ENCODE measurements at places on chromosomes 2 and 18.

- no peak for DNase-seq
Measured at GRCh38 chr2:104616856-104617255, 237.1 kb upstream of the POU3F3 start.

DNA sequence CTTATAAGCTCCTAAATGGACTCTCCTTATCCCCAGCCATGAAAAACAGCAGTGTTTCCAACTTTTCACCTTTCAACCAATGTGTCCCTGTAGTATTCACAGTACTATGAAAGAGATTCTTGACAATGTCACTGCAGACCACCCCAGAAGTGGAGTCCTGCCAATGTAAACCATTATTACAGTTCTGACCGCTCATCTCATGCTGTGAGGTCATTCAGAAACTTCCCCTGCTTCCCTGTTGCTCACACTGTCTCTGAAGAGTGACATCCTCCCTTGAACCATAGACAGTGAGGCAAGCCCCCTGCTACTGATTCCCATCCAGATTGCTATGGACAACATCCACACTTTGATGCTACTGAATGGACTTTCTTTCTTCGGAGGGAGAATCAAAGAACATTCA, 1523.7 kb upstream of the ACVR2A start:
- DNase-seq: no peak

- no peak for DNase-seq
Measured at GRCh38 chr2:196201229-196202009, 30.0 kb upstream of the STK17B start.

GRCh38 chr18:30342675-30343074, 699.9 kb downstream of the DSC3 start:
- DNase-seq: no peak

DNA sequence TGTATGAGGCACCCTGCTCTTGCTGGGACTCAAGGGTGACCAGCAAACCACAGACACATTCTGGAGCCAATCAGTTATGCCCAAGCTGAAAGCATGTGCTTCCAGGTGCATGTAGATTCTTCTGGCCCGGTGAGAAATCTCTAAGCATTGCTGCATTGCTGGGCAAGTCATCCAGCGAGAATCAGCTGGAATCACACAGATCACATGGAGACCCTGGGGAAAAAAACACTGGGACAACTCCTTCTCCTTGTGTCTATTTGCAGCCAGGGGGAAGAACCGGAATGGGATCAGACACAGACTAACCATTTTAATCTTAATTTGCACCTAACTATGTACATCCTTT, 119.7 kb upstream of the KLF7 start:
- no peak for DNase-seq

GRCh38 chr2:47388888-47389287, 14.1 kb upstream of the MSH2 start:
- DNase-seq: no peak

DNA sequence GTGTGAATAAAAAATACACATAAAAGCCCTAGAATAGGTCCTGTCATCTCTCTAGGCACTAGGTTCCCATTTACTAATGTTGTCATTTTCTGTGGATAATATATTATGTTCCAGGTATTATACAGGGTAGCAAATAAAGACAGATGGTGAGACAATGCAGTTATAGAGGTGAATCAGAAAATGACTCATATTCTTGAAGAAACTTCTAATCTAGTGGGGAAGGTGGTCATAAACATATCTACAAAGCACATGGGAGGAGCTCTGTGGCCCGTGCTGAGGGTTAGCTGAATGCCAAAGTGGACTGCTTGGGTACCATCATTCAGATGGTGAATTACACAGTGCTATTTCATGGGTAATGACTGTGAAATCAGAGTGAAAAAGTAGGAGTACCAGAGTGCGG, 700.9 kb downstream of the ERBB4 start:
- no peak for DNase-seq

- no peak for DNase-seq
Measured at GRCh38 chr18:36527740-36528455, 230.4 kb downstream of the FHOD3 start.

- DNase-seq: no peak
Measured at GRCh38 chr2:174778085-174778981, 14.1 kb upstream of the CHRNA1 start.

- no peak for DNase-seq
Measured at GRCh38 chr2:96662360-96662759, 19.8 kb downstream of the FER1L5 start.

GRCh38 chr2:120650022-120650644, 85.5 kb upstream of the GLI2 start:
- peak; percentile 2 for DNase-seq

DNA sequence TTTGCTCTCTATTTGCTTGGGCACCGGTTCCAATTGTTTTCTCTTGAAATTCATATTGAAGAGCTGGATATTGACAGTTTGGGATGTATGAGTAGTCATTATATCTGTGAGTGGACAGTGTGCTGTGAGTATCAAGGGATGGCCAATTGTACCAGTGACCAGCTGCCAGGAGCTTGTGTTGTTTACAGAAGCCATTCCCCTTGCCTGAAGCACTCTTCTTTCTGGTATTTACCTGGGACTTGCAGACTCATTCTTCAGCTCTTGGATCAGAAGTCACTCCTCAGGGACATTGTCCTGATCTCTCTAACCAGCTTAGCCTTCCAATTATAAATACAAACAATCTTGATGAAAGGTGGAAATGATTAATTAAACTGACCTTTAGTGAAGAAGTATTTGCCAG, 438.3 kb upstream of the LRATD1 start:
- no peak for DNase-seq

GRCh38 chr2:118991554-118991953, 49.6 kb downstream of the MARCO start:
- DNase-seq: no peak

- no peak for DNase-seq
Measured at GRCh38 chr2:19614066-19614465, 255.6 kb upstream of the OSR1 start.

- DNase-seq: peak; percentile 44
Measured at GRCh38 chr2:226792155-226792881, 7.3 kb downstream of the IRS1 start.

- DNase-seq: no peak
Measured at GRCh38 chr2:132662732-132663131, 7.3 kb downstream of the LYPD1 start.

GRCh38 chr18:76489081-76489480, 6.0 kb downstream of the ZNF516 start:
- no peak for DNase-seq

- no peak for DNase-seq
Measured at GRCh38 chr2:71950256-71951082, 197.2 kb downstream of the CYP26B1 start.

- DNase-seq: no peak
Measured at GRCh38 chr2:19209575-19210341, 148.7 kb downstream of the OSR1 start.

- DNase-seq: no peak
Measured at GRCh38 chr18:23884681-23885375, 129.7 kb upstream of the TTC39C start.

GRCh38 chr2:26615860-26616705, 25.1 kb downstream of the CIB4 start:
- DNase-seq: no peak

DNA sequence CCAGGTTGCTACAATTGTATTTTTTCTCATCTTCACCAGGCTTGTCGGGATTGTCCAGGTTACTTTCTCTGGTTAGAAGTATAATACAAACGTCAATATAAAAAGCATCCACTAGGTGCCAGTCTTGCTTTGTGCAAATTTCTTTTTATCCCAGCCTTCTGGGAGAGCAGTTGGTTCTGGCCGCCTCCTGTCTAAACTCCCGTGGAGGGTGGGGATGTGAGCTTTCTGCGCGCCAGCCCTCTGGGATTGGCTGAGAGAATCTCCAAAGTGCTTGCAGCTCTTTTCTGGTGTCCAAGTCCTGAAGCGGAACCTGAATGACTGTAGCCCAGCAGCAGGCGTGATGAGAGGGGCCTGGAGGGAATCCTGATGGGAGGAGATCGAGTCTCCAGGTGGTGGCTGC, 22.4 kb upstream of the TOGARAM2 start:
- DNase-seq: peak; percentile 63

DNA sequence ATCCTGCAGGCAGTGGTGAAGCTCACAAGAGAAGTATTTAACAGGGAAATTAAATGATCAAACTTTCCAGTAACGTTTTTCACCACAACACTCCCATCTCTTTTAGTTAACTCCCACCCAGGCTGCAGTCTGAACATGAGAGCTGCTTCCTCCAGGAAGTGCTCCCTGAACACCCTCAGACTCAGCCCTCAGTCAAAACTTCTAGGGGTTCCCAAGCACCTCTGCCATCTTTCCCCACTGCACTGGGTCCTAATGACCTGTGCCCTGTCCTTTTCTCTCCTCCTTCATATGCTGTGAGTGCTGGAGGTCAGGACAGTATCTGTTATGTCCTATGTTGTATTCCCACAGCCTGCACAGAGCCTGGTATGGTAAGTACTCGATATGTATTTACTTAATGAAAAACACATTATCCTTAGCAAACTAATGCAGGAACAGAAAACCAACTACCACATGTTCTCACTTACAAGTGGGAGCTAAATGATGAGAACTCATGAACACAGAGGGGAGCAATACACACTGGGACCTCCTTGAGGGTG, 49.2 kb upstream of the ASPRV1 start:
- DNase-seq: no peak

- DNase-seq: no peak
Measured at GRCh38 chr2:10707831-10708230, 13.6 kb upstream of the ATP6V1C2 start.

GRCh38 chr2:238428866-238429265, 2.1 kb downstream of the ASB1 start:
- DNase-seq: no peak

DNA sequence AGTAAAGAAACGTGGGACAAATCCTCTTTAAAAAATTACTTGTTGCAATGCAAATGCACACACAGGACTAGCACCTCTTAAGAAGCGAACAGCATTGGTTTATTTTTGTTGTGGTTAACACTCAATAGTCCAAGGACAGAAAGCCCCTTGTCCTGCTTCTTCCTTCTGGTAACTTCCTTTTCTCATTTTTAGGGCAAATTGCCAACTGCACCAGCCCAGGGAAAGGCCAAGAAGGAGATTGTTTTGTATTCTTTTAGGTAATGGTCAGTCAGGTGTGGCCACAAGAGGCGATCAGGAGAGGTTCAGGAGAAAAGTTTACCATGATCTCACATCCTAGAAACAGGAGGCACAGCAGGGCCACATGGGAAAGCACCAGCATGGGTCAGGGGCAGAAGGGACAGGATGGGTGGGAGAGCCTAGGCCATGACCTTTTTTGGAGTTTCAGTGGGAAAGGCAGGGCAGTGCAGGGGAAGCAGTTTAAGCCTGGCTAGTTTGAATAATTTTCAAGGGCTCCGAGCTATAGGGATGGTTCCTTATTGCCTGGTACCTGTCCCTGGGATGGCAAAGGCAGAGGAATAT, 73.0 kb downstream of the CHRNA1 start:
- no peak for DNase-seq

DNA sequence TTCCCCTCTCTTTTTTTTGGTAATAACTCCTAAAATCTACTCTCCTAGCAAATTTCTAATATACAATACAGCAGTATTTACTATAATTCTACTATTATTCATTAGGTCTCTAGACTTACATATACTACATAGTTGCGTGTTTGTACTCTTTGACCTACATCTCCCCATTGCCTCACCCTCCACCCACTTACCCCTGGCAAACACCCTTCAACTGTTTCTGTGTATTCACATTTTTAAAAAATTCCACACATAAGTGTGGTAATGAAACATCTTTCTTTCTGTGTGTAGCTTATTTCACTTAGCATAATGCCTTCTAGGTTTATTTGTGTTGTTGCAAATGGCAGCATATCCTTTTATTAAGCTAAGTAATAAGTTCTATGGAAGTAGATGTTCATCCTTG, 336.0 kb downstream of the CCDC85A start:
- no peak for DNase-seq

DNA sequence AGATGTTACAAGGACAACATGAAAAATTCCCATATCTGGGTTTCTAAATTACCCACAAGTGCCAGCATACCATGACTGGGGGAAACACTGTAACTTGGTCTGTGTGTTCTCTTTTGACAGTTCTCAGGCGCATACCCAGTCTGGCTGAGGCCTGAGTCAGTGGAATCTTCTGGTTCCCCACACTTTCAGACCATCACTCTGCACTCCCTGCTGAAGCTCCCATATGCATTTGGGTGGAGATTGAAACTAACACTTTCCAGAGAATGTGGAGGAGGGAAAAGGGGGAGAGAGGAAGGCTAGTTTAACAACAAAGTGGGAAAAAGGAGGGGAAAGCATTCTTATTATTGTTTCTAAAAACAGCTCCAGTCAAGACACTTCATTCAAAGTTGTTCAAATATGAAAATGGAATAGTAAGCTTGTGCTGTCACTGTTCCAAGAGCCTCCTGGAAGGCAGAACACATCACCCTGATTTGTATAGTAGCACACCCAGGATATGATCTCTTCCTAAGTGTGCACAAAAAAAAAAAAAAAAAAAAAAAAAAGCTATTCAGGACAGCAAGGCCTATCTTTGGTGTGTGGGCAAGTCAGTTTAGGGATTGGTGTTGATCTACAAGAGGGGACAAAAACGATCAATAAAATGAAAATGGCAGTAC, 48.1 kb upstream of the CTIF start:
- DNase-seq: no peak

DNA sequence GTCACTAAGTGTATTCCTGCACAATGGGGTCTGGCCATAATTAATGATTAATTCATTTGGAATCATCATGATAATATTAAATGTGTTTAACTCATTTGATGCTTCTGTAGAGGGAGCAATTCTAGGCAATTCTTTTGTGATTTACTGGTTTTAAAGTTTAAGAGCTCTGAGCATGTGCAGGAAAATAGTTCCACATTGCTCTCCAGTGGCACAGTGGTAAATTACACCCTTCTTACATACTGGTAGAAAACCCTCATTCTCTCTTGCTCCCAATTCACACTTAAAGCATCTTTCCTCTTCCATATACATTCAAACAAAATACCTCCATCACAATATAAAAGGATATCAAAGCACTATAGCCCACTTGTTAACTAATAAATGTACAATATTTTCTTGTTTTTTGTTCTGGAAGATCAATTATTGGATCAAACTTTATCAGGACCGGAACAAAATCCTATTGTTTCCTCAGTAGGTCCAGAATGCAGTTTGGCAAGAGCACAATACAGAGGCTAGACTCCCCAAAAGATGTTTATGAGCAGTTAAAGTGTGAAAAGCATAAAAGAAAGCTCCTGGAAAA, 844.3 kb downstream of the MBD2 start:
- DNase-seq: peak; percentile 15

DNA sequence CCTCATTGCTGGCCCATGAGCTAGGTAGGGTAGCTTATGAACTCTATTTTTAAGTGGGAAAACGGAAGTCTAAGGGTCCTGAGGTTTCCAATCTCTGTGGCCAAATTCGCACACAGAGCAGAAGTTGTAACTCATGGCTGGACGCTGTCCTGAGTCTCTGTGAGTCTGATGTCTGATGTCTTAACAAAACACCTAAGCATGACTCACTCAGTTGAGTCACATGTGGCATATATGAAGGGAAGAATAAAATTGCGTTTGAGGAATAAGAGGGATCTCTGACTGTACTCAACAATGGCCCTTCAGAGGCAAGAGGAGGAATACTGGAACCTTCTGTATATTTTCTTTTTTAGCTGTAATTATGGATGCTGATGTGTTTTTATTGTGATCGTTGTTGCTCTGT, 569.7 kb downstream of the RIT2 start:
- no peak for DNase-seq

GRCh38 chr2:69645031-69645431, 1.5 kb upstream of the AAK1 start:
- peak; percentile 12 for DNase-seq

- DNase-seq: peak; percentile 42
Measured at GRCh38 chr2:86023366-86023712, 82.3 kb downstream of the POLR1A start.

GRCh38 chr18:49021433-49022129, 70.8 kb upstream of the SMAD7 start:
- peak; percentile 88 for DNase-seq

Measured in OCI-LY7 (cell line).